SK-N-SH (cell line): ENCODE measurements at places on chromosomes 3 and 15. TPM values are rescaled to one million over a fixed set of nuclear protein-coding genes. Genes with fewer than 3 reads are reported as not detected.

DNA sequence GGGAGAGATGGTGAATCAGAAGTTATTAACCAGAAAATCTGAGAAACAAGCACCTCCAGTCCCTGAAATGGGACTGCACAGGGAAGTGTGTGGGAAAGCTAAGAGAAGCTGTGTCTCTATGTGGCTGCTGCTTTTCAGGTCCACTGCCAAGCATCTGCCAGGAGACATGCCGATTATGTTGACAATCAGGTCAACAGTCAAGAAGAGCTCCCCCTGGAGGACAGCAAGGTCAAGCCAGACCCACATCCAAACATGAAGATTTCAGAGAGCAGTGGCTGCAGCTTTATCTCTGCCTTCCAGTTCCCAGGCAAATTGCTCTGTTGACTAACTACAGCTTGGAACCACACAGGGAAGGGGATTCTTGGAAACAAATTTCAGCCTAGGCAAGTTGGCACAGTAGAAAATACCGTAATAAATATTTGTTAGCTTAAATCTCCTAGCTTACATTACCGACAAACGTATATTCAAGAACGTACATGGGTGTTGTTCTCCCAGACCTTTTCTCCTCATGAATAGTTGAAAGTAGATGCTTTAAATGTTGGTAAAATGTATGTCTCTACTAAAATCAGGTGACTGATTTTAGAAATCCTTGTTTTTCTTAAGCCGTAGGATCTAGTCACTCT is 394.5 kb upstream of the RARB start:
- peak; percentile 29 for DNase-seq

DNA sequence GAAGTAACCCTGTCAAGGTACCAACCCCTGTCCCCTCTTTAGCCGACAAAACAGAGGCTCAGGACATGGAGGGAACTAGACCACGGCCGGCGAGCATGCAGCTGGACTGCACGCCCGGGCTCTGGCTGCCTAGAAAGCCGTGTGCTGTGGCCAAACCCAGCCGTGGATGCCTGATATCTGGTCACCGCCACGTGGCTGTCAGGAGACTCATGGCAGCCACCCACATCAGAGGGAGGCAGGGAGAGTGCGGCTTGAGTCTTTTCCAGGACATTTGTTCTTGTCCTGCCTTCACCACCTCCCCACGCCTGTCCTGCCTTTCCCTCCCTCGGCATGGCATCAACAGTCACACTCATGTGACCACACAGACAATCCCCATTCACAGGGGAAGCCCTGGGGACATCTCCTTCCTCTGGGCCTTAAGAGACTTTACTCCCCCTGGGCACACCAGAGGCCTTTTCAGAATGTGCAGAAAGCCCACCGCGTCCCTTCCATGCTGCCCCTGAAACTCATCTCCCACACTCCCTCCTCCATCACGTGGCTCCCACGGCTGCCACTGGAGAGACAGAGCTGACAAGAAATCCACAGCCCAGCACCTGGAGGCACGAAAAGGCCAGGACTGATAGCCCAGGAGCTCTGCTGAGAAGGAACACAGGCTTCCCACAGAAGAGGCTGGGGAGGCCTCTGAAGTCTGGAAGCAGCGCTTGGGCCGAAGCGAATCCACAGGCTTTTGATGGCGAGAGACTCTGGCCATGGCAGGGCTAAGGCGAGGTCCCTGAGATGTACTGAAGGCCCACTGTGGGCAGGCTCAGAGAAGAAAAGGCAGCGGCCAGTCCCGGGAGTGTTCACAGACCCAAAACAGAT is 71.2 kb upstream of the IQSEC1 start:
- no peak for DNase-seq

DNA sequence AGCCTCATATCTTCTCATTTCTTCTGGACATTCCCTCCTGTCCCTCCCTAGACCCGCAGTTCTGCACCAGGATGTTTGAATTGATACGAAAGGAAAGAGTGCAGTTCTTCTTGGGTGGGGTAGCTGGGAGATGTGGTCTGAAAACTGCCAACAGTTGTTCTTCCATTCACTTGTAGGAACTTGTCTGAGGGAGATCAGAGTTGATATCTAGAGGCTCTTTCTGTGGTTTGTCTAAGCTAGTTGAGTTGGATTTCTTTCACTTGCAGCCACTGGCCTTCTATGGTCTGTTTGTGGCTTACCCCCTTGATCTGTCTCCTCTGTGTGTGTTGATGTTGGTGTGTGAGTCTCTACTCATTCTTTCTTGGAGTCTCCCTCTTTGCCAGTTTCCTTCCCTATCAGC is 42.5 kb upstream of the PIK3CB start:
- DNase-seq: no peak

- DNase-seq: no peak
These were observed 14.1 kb upstream of the APOD start for GRCh38 chr3:195597848-195598247.

- no peak for DNase-seq
These were observed 315.9 kb downstream of the LSAMP start for GRCh38 chr3:116129187-116129946.

Gene CFAP92
- not detected in 2 replicates for polyA plus RNA-seq

Gene PLSCR5
- not detected in 2 replicates for polyA plus RNA-seq

Gene LYZL4
- not detected in 2 replicates for polyA plus RNA-seq

Gene SCAP
- 22.2 and 28.0 TPM in 2 replicates for polyA plus RNA-seq
